GM23338 (cell line): ENCODE measurements at places on chromosomes 13 and 19. TPM values are rescaled to one million over a fixed set of nuclear protein-coding genes. Genes with fewer than 3 reads are reported as not detected.

MAST1 gene
- 8.9 and 13.9 TPM in 2 replicates for polyA plus RNA-seq

BCAM gene
- 33.3 and 36.9 TPM in 2 replicates for polyA plus RNA-seq

GRCh38 chr13:39859898-39860297, 204.4 kb downstream of the COG6 start:
- H3K36me3 ChIP-seq = no peaks in the 10 kb centered on the region
- H3K27me3 ChIP-seq = no peaks in the 10 kb centered on the region
- H3K4me1 ChIP-seq = no peaks in the 10 kb centered on the region
- H3K4me3 ChIP-seq = no peak overlapping the region
- H3K27ac ChIP-seq = no peak overlapping the region

- H3K27ac ChIP-seq = peak overlapping the region; percentile 72; the same call in 1 of the 2 replicates
- no peaks in the 10 kb centered on the region; the same call in 1 of the 2 replicates for H3K36me3 ChIP-seq
- H3K27me3 ChIP-seq = no peaks in the 10 kb centered on the region
- peaks cover 24% of the 10 kb centered on the region for H3K4me1 ChIP-seq
- peak; percentile 56 for DNase-seq
- H3K4me3 ChIP-seq = peak overlapping the region; percentile 88
Measured at GRCh38 chr19:33798681-33799111, 2.0 kb downstream of the KCTD15 start.

GRCh38 chr13:40651866-40652587, 14.4 kb downstream of the FOXO1 start:
- no peaks in the 10 kb centered on the region for H3K27me3 ChIP-seq
- H3K36me3 ChIP-seq = no peaks in the 10 kb centered on the region
- peak overlapping the region; percentile 14 for H3K4me3 ChIP-seq
- peak overlapping the region; percentile 93 for H3K27ac ChIP-seq
- peak; percentile 83 for DNase-seq
- H3K4me1 ChIP-seq = peaks cover 77% of the 10 kb centered on the region

DNA sequence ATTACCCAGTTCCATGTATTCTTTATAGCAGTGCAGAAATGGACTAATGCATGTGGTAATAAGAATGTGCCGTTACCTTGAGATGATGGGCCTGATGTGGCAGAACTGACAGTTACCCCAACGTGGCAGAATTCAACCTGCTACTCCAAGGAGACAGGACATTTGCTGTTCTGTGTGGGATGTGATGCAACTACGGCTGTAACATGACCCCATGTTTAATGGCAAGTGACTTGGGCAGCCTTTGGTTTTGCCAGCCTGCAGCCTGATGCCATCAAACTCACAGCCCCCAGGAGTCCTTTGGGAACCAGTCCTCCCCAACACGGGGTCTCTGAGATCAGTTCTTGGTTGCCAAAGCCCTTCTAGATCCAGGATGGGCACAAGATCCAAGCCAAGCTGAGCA, 107.3 kb downstream of the ZNF557 start:
- no peaks in the 10 kb centered on the region for H3K4me1 ChIP-seq
- H3K36me3 ChIP-seq = peaks cover 3% of the 10 kb centered on the region; the same call in 1 of the 2 replicates

DNA sequence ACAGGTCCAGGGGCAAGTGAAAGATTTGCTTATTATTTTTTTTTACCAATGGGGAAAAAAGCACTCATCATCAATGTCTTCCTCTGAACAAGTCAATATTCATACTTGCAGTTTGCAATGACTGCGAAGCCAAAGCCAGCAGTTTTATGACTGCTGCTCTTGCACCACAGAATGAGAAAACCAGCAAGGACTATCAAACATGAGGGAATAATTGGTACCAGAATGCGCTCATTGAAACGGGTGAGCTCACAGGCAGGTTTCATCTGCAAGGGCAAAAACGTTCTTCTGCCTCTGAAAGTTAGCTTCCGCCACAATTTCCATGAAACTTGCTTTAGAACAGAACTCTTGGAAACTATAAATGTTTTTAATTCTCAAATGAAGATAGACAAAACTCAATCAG, 5.5 kb downstream of the DLEU7 start:
- H3K36me3 ChIP-seq = no peaks in the 10 kb centered on the region
- H3K27ac ChIP-seq = no peak overlapping the region
- no peak overlapping the region for H3K4me3 ChIP-seq
- DNase-seq = no peak

GRCh38 chr19:36916991-36917390, 859 bp downstream of the ZNF568 start:
- peak overlapping the region; percentile 86 for H3K4me3 ChIP-seq
- peak; percentile 20 for DNase-seq
- no peak overlapping the region for H3K27ac ChIP-seq
- H3K36me3 ChIP-seq = no peaks in the 10 kb centered on the region
- H3K4me1 ChIP-seq = no peaks in the 10 kb centered on the region

DNA sequence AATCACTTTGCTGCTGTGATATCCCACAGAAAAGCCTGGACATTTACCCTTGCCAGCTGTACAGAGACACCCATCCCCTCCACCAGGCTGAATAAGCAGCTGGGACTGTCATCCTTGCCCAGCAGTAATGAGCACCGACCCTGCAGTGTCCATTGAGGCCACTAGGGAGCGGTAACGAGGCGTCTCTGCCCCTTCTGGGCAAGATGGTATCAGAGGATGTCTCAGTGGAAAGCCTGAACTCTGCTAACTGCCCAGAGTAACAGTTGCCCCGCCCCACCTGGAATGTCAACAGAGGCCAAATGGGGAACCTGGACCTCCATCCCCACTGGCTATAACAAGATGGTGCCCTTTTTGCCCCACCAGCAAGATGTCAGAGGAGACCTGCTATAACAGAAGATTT, 22.8 kb upstream of the CEACAM20 start:
- H3K36me3 ChIP-seq = no peaks in the 10 kb centered on the region
- no peaks in the 10 kb centered on the region for H3K4me1 ChIP-seq
- H3K27ac ChIP-seq = no peak overlapping the region
- peak; percentile 87 for DNase-seq
- no peak overlapping the region for H3K4me3 ChIP-seq
